Cardiac septum (tissue), 1 donor: ENCODE measurements at places on chromosomes 2 and 18. TPM values are rescaled to one million over a fixed set of nuclear protein-coding genes. Genes with fewer than 3 reads are reported as not detected.

The ELOA2 gene
- total RNA-seq = not detected

- DNase-seq = no peak
Measured at GRCh38 chr2:157305723-157306110, 19.9 kb downstream of the ERMN start.

DNA sequence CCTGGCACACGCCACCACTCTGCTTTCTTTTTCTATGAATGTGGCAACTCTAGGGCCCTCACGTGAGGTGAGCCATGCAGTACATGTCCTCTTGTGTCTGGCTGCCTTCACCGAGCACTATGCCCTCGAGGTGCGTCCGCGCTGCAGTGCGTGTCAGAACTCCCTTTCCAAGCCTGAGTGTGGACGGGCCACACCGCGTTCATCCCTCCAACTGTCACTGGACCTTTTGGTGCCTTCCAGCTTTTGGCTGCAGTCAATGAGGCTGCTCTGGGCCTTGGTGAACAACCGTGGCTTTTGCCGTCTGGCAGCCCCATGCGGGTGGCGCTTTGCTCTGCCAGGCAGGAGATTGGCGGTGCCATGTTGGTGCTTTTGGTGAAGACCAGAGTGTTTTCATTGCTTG, 74.0 kb downstream of the TSHZ1 start:
- no peak for DNase-seq

The DNAJC27 gene
- total RNA-seq = 11.2 TPM

DNA sequence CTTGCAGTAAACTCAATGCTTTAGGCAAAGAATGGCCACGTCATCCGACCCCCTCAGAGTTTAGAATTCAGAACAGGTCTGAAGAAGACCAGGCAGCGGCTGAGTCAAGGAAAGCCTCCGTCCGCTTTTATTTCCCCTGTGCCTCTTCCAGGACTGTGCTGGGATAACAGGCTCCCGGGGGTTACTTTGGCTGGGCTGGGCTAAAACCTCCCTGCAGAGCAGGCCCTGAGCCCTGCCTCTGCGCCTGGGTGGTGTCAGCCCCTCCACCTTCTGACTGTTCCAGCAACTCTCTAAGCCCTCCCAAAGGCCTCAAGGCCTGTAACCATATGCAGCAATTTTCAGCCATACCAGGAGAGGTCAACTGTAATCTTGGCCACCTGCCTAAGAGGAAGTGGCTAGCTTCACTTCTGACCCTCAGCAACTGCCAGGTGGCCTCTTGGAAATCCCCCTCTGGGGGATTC, 166.5 kb downstream of the RPIA start:
- no peak for DNase-seq

The EMX1 gene
- not detected for total RNA-seq

- DNase-seq = no peak
Measured at GRCh38 chr2:159531475-159531874, 84.9 kb downstream of the BAZ2B start.

GRCh38 chr2:77155511-77155910, 366.7 kb downstream of the LRRTM4 start:
- no peak for DNase-seq

DNA sequence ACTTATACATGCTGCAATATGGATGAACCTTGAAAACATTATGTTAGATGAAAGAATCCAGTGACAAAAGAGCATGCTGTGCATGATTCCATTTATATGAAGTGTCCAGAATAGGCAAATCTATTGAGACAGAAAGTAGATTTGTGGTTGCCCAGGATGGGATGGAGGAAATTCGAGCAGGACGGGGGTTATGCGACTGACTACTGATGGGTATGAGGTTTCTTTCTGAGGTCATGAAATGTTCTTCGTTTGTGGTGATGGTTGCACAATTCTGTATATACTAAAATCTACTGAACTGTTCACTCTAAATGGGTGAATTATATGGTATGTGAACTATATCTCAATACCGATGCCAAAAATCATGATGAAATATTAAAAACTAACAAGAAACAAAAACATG, 18.9 kb upstream of the MTERF4 start:
- no peak for DNase-seq

GRCh38 chr2:105126336-105126735, 88.5 kb downstream of the MRPS9 start:
- DNase-seq = no peak

The REG3G gene
- total RNA-seq = not detected

GRCh38 chr18:78416853-78417252, 562.8 kb upstream of the SALL3 start:
- DNase-seq = no peak

GRCh38 chr2:81481242-81481993, 1176.9 kb upstream of the LRRTM1 start:
- DNase-seq = peak; percentile 68

The PLA2R1 gene
- 3.0 TPM for total RNA-seq

The ERBB4 gene
- 13.8 TPM for total RNA-seq

DNA sequence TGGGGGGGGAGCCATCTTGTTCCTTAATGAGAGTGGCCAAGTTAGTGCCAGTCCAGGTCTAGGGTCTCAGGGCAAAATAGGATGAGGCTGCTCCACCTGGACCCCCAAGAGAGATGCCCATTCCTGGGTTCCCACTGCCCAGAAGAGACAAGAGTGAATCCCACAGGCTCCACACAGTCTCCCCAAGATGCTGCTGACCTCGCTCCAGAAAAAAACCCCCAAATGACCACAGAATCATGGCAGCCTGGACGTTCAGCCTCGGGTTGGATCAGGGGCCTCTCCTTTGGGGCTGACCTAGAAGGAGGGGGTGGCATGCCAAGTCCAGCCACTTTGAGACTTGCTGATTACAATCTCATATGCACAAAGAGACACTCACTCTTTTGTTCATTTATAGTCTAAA, 25.1 kb downstream of the STAT1 start:
- DNase-seq = no peak

DNA sequence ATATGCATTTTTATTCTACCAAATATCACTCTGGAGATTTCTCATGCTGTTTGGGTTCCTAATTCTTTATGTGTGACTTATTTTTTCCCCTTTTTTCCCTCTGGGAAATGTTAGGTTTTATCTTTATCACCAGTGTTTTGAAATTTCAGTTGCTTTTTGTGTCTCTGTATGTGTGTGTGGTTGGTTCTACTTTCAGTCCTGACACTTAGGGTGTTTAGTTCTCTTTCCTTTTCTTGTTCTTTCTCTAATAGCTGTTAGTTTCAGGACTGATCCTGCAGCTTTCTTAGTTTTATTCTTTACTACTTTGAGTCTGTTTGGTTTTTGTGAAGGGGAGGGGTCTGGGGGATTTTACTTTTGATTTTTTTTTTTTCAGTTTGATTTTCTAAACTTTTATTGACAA, 23.1 kb downstream of the PPM1B start:
- DNase-seq = no peak

DNA sequence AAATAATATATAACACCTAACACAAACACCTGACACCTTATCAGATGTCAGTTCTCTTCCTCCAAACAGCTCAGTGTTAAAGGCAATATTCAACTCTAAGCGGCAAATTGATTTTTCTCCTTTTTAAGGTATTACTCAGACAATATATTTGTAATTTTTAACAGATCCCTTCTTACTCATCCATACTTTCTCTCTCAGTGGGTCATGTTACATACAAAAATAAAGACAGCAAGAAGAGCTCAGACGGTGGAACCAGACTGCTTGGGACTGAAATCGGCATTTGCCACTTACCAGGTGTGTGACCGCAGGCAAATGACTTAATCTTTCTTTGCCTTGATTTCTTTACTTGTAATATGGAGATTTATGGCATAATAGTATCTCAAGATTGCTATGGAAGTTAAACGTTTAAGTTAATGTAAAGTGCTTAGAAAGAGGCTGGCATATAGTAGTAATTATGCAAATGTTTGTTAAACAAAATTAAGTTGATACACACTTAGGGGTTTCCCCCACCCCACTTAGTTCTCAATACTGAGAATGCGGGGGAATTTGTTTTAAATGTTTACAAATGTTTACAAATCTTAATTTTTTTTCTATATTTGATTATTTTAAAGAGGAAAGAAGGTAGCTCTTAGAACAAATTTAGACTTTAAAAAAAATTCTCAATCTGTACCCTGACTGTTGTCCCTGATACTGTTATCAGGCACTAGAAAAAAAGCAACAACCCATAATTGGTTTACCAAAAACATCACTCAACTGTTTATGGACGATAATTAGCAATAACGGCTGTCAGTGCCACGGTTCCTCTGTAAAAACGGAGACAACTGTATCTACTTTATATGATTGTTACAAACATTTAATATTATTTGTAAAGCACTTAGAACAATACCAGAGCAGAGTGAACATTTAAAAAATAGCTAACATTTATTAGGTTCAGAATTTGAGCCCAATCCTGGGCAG, 25.6 kb downstream of the MAP3K2 start:
- DNase-seq = no peak

DNA sequence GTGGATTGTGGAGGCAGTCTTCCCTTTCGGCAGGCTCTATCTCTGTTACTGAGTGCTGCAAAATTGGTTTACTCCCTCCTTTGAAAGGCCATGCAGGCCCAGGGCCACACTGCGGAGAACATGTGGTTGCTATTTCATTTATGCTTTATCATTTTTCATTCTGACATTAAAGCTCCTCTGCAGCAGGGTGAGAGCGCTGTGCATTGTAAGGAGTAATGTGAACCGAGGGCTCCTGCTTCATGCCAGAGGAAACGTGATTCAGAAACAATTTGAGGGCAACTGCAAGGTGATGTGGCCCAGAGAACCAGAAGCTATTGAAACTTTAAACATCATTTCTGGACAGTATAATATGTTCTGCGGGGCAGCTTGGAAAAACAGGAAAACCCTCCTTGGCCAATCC, 341.6 kb upstream of the NT5C1B start:
- DNase-seq = no peak

The MALL gene
- 19.6 TPM for total RNA-seq

DNA sequence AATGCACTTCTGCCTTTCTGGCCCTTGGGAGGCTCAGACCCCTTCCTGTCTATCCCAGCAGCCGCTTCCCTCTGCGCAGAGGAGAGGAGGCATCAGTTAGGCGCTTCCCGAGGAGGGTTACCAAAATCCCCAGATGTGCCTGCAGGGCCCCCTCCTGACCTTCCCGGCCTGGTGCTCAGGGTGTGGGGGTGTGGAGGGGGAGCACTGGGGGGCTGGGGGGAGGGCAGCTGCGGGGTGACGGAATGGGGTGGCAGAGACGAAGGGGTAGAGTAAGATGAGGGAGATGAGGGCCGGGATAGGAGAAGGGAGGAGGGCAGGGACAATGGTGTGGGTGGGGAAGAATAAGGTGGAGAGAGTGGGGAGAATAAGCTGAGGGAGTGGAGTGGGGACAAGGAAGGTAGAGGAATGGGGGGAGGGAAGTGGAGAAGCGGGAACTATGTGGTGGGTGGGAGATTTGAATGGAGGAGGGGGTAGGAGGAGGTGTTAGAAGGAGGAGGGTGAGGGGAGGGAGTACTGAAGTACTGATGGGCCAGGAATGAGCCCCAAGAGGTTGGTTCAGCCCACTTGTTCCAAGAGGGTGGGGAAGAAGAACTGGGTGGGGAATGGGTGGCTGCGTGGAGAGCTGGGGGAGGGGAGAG, 6.5 kb upstream of the ZAP70 start:
- no peak for DNase-seq

The ZNF804A gene
- not detected for total RNA-seq

DNA sequence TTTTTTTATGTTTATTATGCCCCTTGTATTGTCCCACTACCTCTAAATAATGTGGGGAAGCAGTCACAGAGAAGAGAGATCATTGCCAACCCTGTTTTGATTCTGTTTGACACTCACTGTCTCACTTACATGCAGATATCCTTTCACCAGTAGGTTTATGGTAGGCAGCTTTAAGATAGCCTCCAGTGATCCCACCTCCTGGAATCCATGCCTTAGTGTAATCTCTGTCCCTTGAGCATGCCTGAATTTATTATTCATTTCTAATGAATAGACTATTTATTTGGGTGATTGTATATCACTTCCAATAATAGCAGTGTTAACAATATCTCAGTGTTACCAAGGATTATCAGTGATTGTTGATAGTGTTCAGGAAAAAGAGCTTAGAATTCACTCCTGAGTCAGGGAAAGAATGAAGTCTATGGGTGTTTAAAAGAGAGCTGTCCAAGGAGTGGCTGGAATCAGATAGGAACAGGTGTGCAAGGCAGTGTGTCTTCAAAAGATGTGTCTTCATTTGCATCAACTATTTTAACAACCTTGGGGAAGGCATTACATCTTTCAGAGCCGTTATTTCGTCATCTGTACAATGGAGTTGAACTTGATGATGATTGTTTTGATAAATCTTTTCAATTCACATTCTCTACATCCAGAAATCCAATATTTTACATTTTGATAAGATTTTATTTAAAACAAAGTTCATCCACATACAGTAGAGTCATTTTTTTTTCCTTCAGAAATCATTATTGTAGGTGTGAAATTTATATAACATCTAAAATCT, 31.9 kb downstream of the PKP4 start:
- DNase-seq = no peak

DNA sequence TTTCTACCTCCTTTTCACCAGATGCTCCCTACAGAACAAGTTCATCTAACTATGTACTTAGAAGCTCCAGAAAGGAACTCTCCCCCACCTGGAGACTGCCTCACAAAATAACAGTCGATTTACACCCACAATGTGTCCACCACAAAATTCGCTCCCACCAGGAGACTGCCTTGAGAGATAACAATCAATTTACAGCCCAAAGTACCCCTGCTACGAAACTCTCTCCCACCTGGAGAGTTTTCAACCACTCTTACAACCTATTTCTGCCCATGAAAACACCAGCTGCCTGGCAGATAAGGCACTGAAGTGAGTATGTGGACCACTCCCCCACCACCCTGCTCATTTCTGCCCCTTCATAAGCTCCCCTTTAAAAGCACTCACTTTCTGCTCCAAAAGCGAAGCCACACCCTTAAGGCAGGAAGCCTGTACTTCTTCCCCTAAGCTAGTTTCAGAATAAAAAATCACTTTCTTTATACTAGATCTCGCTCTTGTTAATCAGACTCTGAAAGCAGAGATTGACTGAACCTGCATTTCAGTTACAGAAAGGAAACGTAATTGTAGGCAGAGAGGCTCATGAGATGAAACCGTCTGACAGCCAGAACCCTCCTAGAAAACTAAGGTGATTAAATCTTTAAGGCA, 94.4 kb upstream of the RBBP8 start:
- no peak for DNase-seq

- no peak for DNase-seq
Measured at GRCh38 chr2:168097431-168097830, 150.0 kb downstream of the STK39 start.

- DNase-seq = no peak
Measured at GRCh38 chr2:195533771-195534642, 123.0 kb upstream of the SLC39A10 start.

DNA sequence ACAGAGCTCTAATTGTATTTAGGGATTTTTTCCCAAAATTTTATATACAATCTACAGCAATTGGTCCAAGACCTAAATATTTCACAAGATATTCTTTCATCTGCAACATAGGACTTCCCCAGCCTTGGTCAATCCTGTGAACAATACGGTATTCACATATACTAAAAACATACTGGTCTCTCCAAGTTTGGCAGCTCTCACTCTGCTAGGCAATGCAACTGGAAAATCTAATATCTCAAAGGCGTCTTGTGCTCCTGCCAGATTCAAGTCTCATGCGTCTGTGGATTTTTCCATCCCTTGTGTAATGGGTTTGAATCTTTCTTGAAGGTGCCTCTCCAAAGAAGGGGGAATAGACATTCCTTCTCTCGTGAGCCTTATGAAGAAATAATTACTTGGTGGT, 27.4 kb upstream of the MBOAT2 start:
- no peak for DNase-seq

The ALPI gene
- total RNA-seq = not detected

The LYG1 gene
- 0.57 TPM for total RNA-seq

- no peak for DNase-seq
Measured at GRCh38 chr2:189142893-189143759, 36.4 kb downstream of the COL5A2 start.
